ENCODE measurements at places on chromosomes 4 and X. TPM values are rescaled to one million over a fixed set of nuclear protein-coding genes. Genes with fewer than 3 reads are reported as not detected.

GRCh38 chr4:149531861-149532260, 283.8 kb downstream of the IQCM start:
- no peak overlapping the region for H3K27ac ChIP-seq
- H3K4me3 ChIP-seq = no peak overlapping the region
- DNase-seq = no peak
- H3K4me1 ChIP-seq = no peaks in the 10 kb centered on the region
- H3K36me3 ChIP-seq = no peaks in the 10 kb centered on the region

- no peaks in the 10 kb centered on the region for H3K4me1 ChIP-seq
- no peaks in the 10 kb centered on the region for H3K27me3 ChIP-seq
- no peaks in the 10 kb centered on the region for H3K36me3 ChIP-seq
- H3K4me3 ChIP-seq = no peak overlapping the region
- H3K27ac ChIP-seq = no peak overlapping the region
Measured at GRCh38 chrX:66164470-66164869, 423 bp downstream of the HEPH start.

- H3K27me3 ChIP-seq = no peaks in the 10 kb centered on the region
- no peak for DNase-seq
- no peaks in the 10 kb centered on the region for H3K4me1 ChIP-seq
- no peak overlapping the region for H3K4me3 ChIP-seq
- no peaks in the 10 kb centered on the region for H3K36me3 ChIP-seq
Measured at GRCh38 chr4:150173432-150173861, 95.2 kb downstream of the DCLK2 start.

- H3K27ac ChIP-seq = no peak overlapping the region
- peaks cover 2% of the 10 kb centered on the region for H3K4me1 ChIP-seq
- H3K27me3 ChIP-seq = peaks cover 3% of the 10 kb centered on the region
- H3K36me3 ChIP-seq = no peaks in the 10 kb centered on the region
- H3K4me3 ChIP-seq = no peak overlapping the region
Measured at GRCh38 chrX:39654952-39655351, 442.8 kb downstream of the BCOR start.

GRCh38 chr4:79652232-79652631, 244.2 kb upstream of the GK2 start:
- peaks cover 4% of the 10 kb centered on the region for H3K27me3 ChIP-seq
- H3K27ac ChIP-seq = no peak overlapping the region
- H3K4me1 ChIP-seq = peaks cover 4% of the 10 kb centered on the region
- H3K4me3 ChIP-seq = no peak overlapping the region
- H3K36me3 ChIP-seq = no peaks in the 10 kb centered on the region

DNA sequence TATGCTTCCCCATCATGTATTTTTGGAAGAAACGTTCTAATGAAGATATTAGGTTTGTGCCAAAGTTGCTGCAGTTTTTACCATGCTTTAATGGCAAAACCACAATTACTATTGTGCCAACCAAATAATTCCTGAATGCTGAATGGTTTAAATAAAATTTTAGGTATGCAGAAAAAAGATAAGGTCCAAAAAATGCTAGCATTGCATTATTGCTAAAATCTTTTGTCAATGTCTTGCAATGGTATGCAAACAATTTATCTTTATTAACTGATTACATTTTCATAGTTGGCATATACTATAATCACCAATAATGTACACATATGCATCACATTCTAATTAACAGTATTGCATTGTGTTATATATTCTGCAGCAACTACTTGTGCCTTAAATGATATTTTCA, 1657.4 kb upstream of the IGFBP7 start:
- no peak overlapping the region for H3K27ac ChIP-seq
- no peak overlapping the region for H3K4me3 ChIP-seq
- H3K27me3 ChIP-seq = no peaks in the 10 kb centered on the region
- no peaks in the 10 kb centered on the region for H3K4me1 ChIP-seq
- DNase-seq = no peak
- no peaks in the 10 kb centered on the region for H3K36me3 ChIP-seq

DNA sequence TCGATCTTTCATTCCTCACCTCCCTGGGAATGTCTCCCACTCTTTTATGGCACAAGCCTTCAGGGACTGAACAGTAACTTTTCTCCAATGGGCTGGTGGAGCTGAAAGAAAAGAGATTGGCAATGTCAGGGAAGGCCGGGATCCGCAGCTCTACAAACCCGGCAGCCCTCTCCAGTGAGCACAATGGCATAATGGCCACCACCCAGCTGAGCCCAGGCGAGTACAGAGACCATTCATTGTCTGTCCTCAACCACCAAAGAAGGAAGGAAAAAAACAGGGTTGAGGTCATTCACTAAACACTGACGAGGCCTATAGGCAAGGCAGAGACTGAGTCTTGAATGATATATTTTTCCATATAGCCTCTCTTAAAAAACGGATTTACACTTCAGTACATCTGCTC, 3.6 kb downstream of the GEMIN8 start:
- no peak overlapping the region for H3K4me3 ChIP-seq
- DNase-seq = no peak
- peaks cover 2% of the 10 kb centered on the region for H3K36me3 ChIP-seq
- no peaks in the 10 kb centered on the region for H3K27me3 ChIP-seq

Gene DCK
- 37.2 TPM for total RNA-seq

Gene MAGEA6
- not detected for total RNA-seq

Gene ADH1A
- not detected for total RNA-seq

Gene AADAT
- total RNA-seq = not detected

Measured in activated CD4-positive, alpha-beta memory T cell treated with anti-CD3 and anti-CD28 coated beads for 36 hours (primary cell).